Thyroid gland (tissue), 4 donors: ENCODE measurements at places on chromosomes 5 and 9. TPM values are rescaled to one million over a fixed set of nuclear protein-coding genes. Genes with fewer than 3 reads are reported as not detected.

KDM3B gene
- total RNA-seq = 89.4 TPM

TNIP1 gene
- 99.0 TPM for total RNA-seq

DNA sequence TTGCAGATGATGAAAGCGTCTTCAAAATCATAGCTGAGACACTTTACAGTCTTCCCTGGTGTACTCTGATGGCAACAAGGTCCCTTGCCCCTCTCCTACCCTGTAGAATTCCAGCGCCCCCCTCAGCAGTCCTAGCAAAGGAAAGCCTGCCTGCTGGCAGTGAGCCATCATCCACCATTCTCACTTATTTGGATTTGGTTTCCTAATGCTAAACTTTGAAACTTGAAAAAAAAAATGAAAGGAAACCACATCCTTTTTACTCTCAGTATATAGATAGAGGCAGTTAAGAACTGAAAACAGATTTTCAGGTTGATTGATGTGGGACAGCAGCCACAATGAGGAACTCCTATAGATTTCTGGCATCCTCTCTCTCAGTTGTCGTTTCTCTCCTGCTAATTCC is at the start of gene GZMA:
Gene GZMA (plus strand): TSS at position 299 of the 400 bp plus-strand sequence. CDS start 37 bp downstream, at position 336.
- no peak for DNase-seq

KCTD16 gene
- total RNA-seq = 0.13 TPM

DNA sequence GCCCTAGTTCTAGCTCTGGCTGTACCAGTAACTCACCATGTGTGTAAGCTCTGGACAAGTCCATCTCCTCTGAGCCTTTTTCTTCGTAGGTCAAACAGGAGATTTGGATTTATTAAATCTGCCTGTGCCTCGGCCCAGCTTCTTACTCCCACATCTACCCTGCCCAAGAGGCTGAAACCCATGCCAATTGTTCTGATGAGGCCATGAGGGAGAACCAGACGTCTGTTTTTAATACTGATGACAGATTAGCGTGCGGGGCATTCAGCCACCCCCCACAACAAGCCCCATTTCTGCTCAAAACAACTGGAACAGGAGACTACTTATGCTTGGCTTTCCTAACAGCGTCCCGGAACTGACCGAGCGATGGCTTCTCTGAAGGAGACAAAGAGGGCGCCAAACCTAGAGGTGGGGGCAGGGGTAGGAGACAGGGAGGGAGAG is 81.2 kb upstream of the TRIM32 start:
- DNase-seq = peak; percentile 7

PCDHA12 gene
- total RNA-seq = 3.3 TPM

DNA sequence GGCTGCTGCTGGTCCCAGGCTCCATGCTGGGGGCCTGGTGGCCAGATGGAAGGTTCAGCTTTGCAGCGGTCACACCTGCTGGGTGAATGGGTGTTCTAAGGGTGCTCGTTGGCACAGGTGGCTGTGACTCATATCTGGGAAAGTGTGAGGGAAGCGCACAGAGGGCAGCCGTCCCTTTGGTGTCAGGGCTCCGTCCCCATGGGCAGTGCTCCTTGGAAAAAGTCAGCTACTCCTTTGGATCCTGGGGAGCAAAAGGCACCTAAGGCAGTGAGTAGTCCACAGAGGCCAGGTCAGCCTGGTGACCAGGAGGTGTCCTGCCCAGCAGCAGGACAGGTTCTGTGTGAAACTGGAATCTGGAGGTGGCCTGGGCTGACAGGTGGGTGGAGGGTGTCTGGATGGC is 18.4 kb upstream of the GBGT1 start:
- no peak for DNase-seq
